ENCODE measurements at places on chromosomes 12 and 14.

DNA sequence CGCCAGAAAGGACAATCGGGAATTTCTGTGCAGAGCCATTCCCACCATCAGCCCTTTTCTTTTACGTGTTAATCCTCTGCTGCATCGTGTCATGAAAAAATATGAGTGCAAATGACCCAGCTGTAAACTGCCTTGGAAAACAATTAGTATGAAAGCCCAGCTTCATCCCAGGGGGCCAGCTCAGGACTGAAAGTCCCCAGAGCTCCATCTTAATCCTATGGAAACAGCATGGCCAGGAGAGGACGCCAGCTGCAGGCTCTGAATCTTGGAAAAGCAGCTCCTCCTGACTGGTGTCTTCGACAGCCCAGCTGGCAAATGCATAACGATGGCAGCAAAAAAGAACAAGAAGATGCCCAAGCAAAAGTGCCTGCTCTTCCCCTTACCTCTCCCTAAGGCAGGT lies 191.5 kb downstream of the NTF3 start:
- DNase-seq: no peak

GRCh38 chr14:102389246-102389645 lies 26.5 kb downstream of the TECPR2 start:
- DNase-seq: no peak

- DNase-seq: no peak
Observed at GRCh38 chr12:92393504-92393903, 247.9 kb upstream of the BTG1 start.

GRCh38 chr14:89015016-89015415 lies 190.6 kb downstream of the TTC8 start:
- DNase-seq: no peak

DNA sequence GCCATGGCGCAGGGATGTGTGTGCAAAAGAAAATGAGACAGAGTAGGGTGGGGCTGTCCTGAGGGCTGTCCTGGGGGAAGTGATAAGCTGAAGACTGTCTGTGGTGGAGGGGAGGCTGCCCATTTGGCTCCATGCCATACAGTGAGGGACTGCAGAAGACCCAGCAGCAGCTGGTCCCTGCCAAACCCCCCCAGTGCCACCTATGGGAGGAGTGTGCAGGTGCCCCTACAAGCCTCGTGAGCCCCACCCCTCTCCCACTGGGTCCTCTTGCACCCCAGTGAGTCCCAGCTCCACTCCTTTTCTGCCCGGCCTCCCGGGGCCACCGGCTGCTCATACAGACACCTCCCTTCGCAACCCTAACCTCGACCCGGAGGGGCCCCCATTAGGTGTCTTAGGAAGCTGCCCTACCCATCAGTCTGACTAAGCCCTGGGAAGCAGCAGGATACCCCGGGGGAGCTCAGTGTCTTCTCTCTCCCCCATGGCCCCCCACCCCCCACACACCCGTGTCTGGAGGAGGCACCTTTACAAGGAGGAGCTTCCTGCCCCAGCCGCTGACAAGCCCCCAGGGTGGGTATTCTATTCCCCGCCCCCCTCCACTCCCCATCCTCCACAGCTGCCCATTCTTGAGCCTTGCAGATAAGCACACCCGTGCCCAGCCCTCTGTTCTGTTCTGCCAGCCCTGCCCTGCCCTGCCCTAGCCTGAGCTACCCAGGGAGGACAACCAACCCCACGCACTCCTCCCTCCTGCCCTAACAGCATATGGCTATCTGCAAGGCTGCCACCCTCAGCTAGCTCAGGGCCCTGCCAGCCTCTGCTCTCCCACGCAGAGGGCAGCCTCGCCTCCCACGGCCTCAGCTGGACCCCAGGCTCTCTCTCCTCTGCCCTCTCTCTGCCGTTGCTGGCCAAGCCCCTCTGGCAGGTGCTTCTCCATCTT lies 41.9 kb downstream of the SLC6A12 start:
- DNase-seq: no peak

DNA sequence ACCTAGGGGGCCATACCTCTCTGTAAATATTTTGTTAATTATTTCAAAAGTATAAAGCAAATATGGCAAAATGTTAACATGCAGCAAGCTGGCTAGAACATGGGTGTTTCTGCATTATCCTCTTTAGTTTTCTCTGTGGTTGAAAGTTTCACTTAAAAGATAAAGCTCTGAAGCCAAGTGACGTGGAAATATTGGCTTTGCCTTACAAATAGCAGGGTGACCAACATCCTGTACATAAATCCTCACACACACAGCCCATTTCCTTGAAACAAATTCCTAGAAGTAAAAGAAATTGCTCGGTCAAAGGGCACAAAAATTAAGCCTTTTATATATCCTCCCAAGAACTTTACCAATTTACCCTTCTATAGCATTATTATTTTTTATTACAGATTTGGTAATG lies 10.6 kb upstream of the VWF start:
- DNase-seq: no peak

- DNase-seq: no peak
Observed at GRCh38 chr14:52131640-52132320, 62.9 kb upstream of the NID2 start.

- DNase-seq: no peak
Observed at GRCh38 chr14:31257244-31257553, 49.6 kb upstream of the HECTD1 start.

DNA sequence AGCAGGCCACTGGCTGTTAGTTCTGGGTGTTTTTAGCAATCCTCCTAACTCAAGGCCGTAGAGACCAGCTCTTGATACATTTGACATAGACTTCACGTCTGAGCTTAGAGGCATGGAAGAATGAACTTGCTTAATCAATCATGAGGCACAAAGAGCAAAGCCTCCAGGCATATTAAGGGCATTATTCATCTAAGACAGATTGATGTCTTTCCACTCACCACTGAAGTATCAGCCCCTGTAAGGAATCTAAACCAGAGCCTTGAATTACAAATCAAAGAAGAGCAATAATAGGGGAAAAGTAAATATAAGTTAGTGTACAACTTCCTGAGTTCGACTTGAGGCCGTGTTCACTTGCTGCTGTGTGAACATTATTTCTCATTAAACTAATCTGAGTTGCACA lies 1470.7 kb downstream of the AACS start:
- DNase-seq: no peak

- no peak for DNase-seq
Observed at GRCh38 chr12:70049596-70050360, 193.5 kb upstream of the CNOT2 start.

- DNase-seq: no peak
Observed at GRCh38 chr14:76457841-76458240, 81.9 kb downstream of the ESRRB start.

GRCh38 chr12:21647179-21647578 lies 10.5 kb downstream of the LDHB start:
- DNase-seq: no peak

GRCh38 chr12:116040402-116040801 lies 237.1 kb downstream of the MED13L start:
- DNase-seq: no peak

DNA sequence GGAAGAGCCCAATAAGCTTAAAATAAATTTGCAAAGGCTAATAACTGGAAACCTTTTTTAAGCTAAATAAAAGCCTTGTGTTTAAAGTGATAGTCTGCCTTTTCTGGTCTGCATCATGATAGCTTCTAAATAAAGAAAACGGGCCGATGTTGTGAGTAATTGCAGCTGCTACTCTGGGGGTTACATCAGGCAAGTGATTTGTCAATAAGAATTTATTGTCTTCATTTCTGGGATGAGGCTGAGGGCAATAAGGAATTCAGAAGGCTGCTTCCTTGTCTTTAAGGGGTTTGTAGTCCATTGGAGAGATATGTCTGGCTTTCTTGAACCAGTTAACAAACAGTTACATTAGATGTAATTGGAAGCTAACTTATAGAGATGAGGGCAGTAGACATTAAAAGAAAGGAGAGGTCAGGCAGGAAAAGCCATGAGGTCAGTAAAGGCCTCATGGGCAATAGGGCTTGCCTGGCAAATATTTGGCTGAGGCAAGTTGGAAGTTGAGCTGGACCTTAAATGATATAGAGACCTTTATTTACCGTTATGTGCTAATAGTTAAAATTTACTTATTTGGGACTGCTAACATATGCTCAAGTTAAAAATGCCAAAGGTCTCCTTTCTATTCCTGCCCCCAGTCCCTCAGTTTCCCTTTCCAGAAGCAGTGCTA lies 85.0 kb downstream of the CRADD start:
- no peak for DNase-seq

- DNase-seq: no peak
Observed at GRCh38 chr12:78431931-78432330, 432.6 kb upstream of the SYT1 start.

GRCh38 chr12:7748852-7749251 lies 1.7 kb upstream of the CLEC4C start:
- no peak for DNase-seq

DNA sequence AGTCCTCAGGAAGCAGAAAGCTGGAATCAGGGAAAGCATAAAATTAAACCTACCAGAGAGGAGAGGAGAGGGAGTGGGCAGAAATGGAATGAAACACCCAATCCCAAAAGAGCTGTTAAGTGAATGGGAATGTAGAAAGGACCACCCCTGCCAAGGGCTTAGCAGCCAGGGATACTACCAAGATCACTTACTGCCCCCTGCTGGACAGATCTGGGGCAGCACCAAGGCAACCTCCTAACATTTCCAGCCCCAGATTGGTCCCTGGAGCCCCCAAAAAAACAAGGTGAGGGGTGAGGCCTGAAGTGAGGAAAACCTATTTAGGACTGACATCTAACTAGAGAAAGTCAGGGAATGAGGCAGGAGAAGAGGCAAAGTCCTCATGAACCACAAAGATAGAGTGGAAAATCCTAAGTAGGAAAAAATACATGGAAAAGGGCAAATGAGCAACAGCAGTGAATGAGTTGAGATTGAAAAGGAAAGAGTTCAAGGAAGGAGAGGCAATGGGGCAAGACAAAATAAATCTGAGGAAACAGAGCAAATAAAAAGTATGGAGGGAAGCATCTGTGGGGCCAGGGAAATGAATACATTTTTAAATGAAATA lies 11.2 kb upstream of the FKBP11 start:
- DNase-seq: no peak

DNA sequence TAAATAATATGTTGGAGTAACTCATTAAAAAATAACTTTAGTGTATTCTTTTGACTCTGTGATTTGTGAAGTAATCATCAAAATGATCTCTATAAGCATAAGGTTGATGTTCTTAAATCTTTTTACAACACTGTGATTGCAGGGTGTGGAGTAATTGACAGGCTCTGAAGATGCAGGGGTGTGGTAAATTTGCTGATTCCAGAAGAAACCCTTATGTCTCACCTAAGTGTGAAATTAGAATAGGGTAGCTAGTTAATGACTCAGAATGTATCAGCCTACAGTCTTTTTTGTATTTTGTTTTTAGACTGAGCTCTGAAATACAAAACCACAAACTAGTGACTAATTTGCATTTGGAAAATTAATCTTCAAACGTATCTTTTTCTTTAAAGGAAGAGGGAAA lies 5.9 kb downstream of the PRPF39 start:
- no peak for DNase-seq

DNA sequence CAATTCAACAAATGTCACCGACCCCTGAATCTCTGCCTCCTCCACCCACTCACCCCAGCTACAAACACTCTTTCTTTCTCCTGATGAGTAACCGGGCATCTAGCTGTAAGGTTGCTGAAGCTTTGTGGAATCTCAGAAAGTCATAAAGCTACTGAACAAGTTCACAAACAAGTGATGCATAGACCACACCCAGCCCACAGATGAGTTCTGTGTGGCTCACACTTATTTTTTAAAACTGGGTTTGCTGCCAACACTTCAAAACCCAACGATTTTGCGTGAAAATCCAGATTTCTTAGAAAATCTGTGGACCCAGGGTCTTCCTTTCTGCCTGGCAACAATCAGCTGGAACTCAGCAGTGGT lies 96.1 kb downstream of the APAF1 start:
- DNase-seq: no peak

GRCh38 chr14:22505697-22506377 lies 83.2 kb downstream of the DAD1 start:
- no peak for DNase-seq

GRCh38 chr14:94116701-94117100 lies 6.2 kb downstream of the IFI27 start:
- DNase-seq: no peak

GRCh38 chr12:115857923-115858322 lies 419.6 kb downstream of the MED13L start:
- DNase-seq: no peak

GRCh38 chr12:92513231-92513730 lies 189.5 kb upstream of the PLEKHG7 start:
- no peak for DNase-seq

DNA sequence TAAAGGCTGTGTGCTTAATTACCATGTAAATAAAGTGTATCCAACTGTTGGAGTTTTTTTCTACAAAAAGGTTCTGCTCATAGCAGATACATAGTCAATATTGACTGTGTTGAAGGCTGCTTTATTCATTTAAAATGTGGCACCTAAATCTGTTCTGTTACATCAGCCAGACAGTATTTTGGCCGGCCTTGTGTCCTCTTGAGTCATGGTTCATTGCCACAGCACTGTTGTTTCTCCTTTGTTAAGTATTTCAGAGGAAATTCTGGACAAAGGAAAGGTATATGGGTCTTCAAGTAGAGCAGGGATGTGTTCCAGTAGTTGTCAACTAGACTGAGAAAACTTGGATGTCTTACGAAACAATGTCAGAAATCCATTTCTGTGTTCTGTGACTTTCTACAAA lies 95.5 kb downstream of the SLC38A6 start:
- DNase-seq: no peak

DNA sequence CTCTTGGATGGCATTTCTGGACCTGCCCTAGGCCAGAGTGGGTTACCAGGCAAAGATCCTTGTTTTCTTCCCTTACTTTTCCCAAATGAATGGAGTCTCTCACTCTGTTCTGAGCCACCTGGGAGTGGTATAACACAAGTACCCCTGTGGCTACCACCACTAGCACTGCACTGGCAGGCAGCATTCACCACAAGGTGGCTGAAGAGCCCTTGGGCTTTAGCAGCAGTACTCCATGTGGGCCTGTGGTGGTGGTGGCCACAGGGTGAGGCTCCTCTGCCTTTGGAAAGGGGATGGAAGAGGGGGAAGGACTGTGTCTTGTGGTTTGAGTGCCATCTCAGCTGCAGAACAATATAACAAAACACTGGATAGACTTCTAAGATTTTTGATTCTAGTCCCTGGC lies 38.1 kb upstream of the LMNTD1 start:
- DNase-seq: no peak

DNA sequence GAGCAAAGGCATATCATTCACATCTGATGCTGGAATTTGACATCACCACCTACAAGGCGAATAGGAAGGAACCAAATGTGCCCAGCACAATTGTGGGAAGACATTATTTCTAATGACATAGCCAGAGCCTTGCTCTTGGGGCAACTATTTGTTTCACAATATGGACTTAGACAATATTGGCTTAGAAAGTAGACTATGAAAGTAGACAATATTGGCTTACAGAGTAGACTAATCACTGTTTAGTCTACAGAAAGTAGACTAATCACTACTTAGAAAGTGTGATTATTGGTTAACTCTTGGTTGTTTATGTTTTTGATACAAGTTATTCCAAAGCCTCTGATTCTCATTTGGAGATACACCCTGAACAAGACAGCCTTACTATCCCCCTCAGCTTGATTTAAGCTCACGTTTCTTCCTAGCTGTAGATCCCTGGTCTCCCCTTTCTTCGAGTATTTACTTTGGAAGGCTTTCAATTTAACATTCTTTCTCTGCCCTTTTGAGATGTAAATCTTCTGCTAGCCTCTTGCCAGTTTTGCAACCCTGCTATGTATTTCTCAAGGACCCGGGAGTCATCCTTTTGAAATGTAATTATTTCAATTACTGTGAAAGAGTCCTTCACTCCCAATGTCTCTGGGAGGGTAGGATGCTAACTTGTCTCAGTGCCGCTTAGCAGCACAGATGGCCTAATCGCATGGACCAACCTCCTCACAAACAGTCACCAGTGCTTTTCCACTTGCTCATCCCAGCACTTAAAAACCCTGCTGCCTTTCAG lies 843.2 kb downstream of the GALC start:
- no peak for DNase-seq
